Occipital lobe (tissue), 3 donors: ENCODE measurements at places on chromosomes 7 and 10.

DNA sequence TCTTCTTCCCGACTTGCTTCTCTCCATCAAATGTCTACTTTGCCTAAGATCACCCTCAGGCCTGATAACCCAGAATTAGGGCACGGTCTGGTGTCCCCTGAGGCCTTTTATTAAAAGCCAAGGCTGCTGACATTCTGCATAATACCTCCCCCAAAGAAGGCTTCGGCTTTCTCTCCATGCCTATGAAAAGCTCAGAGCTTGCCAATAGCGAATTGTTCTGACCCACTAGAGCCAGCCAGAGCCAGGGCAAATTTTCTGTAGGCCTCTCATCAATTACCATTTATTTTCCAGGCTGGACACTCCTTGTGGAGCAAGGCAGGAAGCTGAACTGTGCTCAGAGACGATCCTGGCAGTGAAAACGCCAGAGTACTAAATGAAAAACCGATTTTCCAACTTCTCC lies 64.3 kb upstream of the ADRB1 start:
- DNase-seq, result no peak

DNA sequence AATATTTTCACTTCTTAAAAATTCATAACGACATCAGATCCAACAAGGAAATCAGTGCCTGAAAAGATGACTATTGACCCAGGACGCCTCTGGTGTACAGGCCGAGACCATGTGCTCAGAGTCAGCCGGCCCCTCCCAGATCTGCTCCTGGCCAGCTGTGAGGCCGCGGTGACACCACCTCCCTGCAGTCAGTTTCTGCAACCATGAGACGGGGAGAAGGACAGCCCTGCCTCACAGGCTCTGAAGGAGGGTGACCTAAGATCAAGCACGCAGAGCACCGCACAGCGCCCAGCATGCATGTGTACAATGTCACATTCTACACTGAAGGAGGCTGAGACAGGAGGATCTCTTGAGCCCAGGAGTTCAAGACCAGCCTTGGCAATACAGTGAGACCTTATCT lies 2.6 kb upstream of the GPER1 start:
- DNase-seq, result no peak

DNA sequence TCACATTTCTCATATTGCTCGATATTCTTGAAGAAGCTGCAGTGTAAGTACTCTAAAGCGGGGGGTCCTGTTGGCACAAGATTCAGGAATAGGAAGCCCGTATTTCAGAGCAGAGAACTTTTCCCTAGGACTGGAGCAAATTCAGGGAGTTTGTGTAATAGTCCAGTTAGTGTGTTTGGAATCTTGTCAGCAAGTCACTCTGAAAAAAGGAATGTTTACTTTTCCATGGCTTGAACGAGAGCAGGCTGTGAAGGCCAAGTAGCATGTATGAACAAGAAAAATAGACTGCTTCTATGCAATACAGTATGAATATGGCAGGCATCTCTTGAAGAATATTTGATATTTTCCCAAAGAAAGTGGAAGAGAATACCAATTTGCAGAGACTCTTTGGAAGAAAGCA lies 39.8 kb downstream of the CDC123 start:
- no peak for DNase-seq

DNA sequence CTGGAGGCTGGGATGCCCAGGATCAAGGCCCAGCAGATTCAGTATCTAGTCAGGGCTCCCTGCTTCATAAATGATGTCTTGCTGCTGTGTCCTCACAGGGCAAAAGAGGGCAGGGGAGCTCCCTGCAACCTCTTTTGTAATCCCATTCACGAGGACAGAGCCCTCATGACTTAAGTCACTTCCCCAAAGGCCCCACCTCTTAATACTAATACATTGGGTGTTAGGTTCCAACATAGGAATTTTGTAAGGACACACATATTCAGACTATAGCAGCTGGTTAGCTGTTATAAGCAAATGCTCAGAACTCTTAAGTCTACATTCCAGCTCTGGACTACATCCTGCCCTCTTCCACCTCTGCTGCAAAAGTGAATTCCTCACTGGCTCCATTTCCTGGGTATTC lies 63.0 kb downstream of the VOPP1 start:
- no peak for DNase-seq

GRCh38 chr10:30398788-30399187 lies 35.2 kb upstream of the MAP3K8 start:
- DNase-seq, result no peak

GRCh38 chr7:138226745-138227279 lies 150.6 kb downstream of the AKR1D1 start:
- DNase-seq, result no peak

DNA sequence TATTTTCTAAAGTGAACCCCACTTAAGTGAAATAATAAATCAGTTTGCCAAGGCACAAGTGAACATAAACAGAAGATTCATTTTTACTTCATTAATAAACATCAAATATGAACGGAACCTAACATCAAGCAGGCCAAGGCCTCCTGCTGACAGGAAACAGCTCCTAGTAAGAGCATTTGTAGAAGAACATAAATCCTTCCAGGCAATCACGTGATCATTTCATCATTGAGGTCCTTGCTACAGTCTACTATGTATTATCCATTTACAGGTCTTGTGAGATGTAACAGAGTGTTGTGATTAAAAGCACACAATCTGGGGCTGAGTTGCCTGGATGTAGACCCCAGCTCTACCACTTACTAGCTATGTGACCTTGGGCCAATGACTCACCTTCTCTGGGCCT lies 70.6 kb downstream of the CALD1 start:
- DNase-seq, result no peak

DNA sequence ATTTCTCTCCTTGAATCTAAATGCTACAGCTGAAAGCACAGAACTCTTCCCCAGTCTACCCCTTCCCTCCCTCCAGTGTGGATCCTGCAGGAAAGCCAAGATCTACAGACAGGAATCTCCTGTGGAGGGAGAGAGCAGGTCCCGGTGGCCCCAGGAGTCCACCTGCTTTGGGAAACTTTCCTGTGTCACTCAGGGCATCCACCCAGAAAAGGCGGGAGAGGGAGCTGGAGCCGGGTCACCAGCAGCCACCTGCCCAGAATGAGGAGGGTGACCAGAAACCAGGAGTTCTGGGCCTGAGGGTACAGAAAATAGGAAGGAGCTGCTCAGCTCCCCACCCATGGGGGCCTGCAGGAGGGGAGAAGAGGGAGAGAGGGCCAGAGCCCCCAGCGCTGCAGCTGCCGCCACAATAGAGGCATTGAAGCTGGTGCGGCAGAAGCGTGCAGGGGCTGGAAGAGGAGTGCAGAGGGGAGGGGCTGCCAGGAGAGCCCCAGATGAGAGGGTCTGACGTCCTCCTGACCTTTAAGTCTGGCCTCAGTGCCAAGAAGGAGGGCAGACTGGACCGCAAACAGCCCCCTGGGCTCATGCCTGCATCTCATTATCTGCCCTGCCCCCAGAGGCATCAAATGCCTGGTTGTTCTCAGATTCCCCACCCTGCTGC lies 56.3 kb upstream of the TMEM72 start:
- no peak for DNase-seq

DNA sequence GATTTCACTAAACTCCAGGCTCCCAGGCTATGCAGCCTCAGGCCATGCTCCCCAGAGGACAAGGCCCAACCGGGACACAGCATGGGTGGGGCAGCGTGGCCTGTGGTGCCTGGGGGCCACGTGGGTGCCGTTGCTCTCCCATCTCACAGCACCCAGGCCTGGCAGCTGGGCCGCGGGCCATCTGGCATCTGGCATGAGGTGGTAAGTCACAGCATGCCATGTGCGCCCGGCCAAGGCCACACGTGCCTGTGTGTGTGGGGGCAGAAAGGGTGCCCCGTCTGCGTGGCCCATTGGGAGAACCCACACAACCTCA lies 204.1 kb downstream of the EBF3 start:
- no peak for DNase-seq

- no peak for DNase-seq
Measured at GRCh38 chr10:100291356-100291755, 4.9 kb upstream of the BLOC1S2 start.

DNA sequence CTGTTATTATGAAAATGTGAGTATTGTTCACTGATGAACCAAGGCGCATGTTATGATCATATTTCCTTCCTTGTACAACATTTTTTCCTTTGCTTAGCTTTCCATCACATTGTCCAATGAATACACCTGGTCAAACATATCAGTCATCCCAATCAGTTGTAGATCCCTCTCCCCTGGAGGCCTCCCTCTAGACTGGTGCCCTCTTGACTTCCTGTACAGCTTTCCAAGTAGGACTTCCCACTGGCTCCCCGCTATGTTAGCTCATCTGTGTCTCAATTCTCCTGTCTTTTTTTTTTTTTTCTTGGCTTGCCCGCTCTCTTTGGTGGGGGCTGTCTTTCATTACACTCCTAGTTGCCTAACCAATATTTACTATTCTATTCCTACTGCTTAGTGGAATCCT lies 214.2 kb upstream of the NPY start:
- DNase-seq, result no peak

DNA sequence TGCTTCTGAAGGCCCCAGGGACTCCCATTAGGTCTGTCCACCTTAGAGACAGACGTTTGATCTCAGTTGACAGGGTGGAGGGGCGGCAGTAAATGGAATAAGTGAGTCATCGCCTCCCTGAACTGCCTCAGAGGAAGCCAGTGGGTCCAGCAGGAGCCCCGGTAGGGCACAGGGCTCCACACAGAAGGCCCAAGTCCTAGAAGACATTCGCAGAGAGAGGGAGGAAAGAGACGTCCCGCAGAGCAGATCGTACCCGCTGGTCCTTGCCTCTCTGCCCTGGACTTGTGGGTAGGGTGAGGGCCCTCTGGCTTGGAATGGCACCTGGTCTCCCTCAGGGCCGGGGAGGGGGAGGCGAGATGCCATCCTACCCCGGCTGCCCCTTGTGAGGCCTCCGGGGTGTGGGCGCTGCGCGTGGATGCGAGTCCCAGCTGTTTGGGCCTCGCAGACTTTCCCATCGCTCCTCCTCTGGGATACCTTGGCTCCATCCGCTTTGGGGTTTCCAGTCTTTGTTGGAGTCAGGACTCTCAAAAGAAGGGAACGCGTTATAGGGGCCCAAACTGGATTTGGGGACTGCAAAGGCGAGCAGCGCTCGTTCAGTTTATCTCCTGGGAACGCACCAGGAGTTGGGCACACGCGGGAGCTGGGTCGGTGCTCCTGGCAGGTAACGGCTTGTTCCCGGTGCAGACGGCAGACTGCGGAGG lies 5.1 kb downstream of the TLX1 start:
- no peak for DNase-seq

GRCh38 chr10:125235093-125236069 lies 75.0 kb upstream of the CTBP2 start:
- DNase-seq, result no peak

GRCh38 chr10:74969093-74969492 lies 142.4 kb upstream of the SAMD8 start:
- DNase-seq, result no peak

DNA sequence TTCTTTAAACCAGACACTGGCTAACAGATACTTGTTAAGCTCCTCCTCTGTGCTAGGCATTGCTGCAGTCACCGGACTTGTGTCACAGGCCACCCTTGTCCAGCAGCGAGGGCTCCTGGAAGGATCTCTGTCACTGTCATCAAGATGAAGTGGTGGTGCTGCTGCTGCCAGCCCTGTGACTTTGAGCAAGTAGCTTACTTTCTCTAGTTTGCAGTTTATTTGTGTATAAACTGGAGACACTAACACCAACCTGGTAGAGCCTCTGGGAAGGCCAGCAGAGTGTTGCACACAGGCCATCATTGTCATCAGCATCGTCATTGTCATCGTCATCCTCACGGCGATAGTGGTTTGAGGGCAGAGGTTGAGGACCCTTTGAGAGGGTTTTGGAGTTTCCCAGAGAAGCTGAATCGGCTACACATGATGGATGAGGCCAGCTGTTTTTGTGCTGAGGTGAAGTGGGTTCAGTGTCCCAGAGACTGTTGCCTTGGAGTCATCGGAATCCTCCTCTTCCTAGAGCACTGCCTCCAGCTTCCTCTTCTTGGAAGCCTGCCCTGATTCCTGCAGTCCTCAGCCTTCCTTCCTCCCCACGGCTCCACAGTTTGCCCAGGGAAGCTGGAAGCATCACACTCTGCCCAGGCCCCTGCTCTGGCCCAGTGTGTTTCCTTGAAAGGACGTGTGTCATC lies 128.4 kb downstream of the GRK5 start:
- no peak for DNase-seq

- DNase-seq, result no peak
Measured at GRCh38 chr10:21249435-21249834, 276.0 kb downstream of the SKIDA1 start.

- no peak for DNase-seq
Measured at GRCh38 chr10:121405549-121405948, 192.7 kb downstream of the FGFR2 start.

DNA sequence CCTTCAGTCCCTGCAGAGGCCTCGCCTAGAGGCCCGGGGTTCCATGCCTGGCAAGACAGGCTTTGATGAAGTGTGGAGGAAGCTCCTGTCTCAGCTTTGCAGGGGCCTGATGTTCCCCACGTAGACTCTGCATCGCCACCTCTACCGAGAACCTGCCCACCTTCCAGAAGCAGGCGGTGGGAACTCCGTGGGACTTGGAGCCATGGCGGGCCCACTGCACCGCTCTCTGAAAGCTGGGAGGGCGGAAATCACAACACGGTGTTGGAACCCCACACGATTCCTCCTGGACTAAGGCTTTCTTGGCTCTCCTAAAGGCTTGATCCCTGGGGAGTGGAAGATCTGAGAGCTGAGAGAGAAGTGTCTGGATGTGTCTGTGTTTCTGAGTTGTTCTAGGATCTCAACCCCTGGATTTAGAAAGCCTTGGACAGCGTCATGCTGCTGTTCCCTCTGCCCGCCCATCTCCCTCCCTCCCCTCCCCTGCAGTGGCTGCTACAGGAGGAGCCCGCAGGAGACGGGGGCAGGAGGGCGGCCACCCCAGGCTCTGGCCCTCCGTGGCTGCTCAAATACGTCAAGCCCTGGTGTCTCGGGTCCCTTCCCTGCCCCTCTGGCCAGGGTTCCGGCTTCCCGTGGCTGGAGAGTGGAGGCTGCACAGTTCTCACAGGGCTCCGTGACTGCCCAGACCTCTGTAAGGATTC lies 79.7 kb downstream of the VIPR2 start:
- no peak for DNase-seq

DNA sequence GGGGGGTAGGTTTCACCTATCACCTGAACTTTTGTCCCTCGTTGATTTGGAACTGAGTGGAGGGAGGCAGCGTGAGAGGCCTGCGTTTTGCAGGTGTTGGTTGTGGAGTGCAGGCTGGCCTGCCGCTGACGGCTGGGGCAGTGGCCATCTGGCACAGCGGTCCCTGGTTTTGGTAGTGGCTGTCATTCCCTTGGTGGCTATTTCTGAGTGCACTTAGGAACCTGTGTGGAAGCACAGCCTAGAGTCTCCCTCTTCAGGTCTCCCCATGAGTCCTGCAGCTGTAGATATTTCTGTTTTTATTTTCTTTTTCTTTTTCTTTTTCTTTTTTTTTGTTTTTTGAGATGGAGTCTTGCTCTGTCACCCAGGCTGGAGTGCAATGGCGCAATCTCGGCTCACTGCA lies 129.2 kb downstream of the CUL2 start:
- no peak for DNase-seq
